COR-L47 (cell line): ENCODE measurements at places on chromosomes 6 and 20.

DNA sequence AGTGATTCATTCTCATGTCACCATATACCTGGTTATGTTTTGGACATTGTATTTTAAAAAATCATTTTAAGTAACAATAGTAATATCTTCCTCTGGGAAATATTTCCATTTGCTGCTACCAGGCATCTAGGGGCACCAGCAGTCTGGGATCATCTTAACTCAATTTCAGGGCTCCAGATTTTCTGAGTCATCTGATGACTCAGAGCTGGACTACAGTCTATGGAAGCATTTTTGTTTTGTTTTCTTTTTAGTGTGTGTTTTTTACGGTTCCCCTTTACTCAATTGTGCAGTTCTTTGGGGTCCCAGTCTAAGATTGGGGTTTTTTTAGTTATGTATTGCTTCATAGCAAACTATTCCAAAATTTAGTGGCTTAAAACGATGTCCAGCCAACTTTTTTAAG lies 5.7 kb upstream of the FKBP5 start:
- DNase-seq, result no peak

- no peak for DNase-seq
Observed at GRCh38 chr6:113888493-113888892, 31.3 kb downstream of the MARCKS start.

DNA sequence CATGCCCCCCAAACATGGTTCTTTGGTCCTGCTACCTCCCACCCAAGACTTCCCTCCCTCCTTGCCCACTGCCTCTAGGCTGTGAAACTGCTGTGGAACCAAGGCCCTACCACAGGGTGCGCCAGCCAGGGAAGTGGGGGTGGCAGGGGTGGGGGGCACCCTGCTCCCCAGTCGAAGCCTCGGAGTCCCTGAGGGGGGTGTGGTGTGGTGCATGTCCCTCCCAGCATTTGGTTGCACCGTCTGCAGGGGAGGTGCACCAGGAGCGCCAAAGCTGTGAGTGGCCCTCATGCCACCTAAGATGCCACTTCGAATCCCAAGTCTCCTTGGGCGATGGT lies 1.8 kb downstream of the RGS19 start:
- no peak for DNase-seq

- DNase-seq, result no peak
Observed at GRCh38 chr6:167781066-167781767, 45.5 kb upstream of the AFDN start.

DNA sequence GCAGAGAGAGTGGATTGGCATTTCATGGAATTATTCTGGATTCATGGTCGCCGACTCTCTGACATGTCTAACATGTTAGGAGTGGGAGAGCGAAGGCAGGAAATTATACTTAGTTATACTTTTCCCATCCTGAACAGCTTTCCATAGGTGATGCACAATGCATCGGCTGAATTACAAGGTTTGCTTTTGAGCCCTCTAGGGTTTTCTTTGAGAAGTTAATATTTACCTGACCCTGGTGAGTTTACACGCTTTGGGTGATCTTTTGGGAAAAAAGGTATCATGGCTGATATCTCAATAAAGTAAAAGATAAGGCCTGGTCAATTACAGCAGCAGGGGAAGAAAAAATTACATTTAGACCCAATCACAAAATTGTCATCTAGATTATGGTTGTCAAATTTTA lies 14.0 kb upstream of the NKX2-2 start:
- DNase-seq, result no peak

DNA sequence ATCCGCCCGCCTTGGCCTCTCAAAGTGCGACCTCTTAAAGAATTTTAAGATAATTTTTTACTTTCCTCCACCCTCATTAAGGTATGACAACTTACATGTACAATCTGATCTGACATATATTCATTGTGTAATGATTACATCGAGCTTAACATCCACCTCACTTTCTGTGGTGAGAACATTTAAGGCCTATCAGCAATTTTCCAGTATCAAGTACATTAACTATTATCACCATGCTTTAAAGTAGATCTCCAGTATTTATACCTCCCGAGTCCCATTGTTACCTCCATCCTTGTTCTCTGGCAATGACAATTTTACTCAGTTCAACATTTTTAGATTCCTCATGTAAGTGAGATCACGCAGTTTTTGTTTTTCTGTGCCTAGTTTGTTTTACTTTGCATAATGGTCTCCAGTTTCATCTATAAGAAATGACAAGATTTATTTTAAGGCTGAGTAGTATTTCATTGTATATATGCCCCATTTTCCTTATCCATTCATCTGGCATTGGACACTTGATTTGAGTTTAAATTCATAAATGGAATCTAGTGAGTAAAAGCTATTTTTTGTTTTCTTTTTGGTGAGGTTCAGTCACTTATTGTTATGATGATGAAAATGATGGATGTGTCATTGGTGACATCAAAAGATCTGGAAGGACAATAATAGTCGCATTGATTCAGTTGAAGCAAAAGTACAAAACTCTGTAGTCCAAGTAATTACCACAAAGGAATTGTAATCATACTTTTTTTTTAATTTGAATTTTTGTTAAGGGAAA lies 87.0 kb downstream of the OR2B2 start:
- DNase-seq, result no peak

DNA sequence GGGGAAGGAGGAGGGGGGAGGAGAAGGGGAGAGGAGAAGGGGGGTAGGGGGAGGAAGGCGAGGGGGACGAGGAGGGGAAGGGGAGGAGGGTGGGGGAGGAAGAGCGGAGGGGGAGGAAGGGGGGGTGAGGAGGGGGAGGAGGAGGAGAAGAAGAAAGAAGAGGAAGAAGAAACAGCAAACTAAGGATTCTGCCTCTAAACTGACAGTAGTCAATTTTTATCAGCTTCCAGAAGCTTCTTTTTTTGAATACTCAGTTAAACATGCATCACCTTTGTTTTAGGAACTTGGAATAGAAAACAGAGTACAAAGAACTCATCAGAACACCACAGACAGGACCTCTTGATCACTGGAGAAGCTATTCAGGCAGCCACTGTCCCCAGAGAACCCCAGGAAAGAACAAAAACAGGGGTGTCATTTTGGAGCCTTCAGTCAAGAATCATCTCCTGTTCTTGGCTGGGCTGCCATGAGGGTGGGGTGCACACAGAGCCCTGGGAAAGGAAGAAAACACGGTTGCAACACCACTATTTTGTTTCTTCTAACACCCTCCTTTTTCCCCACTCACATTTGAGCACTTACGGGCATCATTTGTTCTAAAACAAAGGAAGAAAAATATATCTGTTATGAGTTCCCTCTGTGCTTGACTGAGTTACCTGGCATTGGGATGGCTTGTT lies 67.4 kb downstream of the TMEM170B start:
- DNase-seq, result no peak

- DNase-seq, result no peak
Observed at GRCh38 chr20:63795178-63795830, 35.8 kb downstream of the ZBTB46 start.

DNA sequence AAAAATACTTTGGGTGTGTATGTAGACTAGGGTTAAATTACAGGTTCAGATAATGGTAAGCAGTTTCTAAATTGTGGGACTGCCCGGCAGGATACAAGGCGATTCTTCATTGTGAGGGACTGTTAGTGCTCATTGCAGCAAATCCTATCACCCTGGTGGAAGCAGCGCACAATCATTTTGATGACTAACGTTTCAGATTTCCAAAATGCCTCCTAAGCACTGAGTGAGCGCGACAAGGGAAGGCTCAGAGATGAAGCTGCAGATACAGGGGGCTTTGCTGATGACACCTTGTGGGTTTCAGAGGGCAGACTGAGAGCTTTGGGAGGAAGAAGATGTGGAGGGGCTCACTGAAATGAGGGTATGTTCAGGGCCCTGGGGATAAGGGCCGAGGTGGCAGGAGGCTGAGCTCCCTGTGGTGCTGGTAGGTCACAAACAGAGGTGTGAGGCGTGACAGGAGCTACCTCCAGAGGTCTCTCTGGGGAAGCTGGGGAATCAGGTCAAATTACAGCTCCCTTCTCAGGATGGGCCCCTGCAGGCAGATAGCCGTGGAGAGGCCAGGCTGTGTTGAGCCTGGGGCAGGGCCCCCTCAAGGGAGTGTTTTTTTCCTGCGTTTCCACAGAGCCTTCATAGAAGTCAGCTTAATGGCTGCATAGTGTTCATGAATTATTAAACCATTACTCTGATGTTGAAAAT lies 84.5 kb upstream of the FYN start:
- DNase-seq, result peak; percentile 16

DNA sequence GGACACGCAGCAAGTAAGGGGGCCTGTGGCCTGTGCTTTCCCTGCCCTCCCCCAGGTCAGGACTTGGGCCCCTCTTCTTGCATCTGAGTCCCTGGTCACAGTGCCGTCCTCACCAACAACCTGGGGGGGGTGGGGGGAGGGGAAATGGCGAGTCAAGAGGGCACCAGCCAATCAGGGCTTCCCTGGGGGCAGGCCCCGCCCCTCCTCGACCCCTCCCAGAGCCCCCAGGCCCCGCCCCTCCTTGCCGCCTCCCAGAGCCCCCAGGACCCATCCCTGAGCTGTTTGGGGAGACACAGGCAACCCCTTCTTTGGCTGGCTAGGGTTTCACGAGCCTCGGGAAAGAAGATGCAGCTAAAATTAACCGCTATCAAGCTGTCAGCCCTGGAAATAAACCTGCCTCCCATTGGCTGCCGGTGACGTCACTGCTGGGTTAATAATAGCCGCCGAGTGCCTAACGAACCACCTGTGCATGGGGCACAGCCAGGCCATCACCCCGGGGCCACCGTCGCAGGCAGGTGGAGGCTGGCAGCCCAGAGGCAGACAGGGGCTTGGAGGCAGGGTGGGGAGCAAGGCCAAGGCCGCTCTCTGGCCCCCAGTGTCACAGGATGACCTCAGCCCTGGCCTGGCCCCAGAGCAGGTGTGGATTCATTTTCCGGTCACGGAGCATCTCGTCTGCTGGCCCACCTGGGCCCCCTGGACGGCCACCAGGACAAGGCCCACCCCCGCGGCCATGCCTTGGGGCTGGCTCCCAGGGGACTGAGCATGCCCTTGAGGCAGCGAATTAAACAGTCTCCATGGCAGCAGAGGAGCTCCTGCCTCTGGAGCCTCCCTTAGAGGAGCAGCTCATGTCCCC lies 3.2 kb upstream of the EEF1A2 start:
- DNase-seq, result peak; percentile 86

GRCh38 chr6:52389626-52390360 lies 27.8 kb downstream of the PAQR8 start:
- peak; percentile 40 for DNase-seq

DNA sequence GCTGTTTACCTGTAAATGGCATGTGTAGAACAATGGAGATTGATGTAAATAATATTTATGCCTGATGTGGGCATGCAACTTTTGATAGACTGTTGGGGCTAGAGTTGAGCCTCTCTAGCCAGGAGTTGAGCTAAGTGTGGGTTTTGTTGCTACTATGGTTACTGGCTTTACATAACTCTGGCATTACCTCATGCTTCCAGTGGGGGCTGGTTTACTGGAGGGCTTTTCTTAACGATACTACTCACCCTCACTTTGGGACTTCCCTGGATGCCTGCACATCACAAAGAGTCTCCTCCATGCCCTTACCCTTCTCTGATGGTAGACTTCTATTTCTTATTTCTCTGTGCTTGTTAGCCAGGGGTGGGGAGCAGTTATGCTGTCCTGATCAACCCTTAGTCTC lies 524.6 kb upstream of the CDH4 start:
- DNase-seq, result no peak

GRCh38 chr6:149410557-149410956 lies 10.5 kb downstream of the SUMO4 start:
- DNase-seq, result no peak
